Esophagus mucosa (tissue), 1 donor: ENCODE measurements at places on chromosomes 4 and X.

DNA sequence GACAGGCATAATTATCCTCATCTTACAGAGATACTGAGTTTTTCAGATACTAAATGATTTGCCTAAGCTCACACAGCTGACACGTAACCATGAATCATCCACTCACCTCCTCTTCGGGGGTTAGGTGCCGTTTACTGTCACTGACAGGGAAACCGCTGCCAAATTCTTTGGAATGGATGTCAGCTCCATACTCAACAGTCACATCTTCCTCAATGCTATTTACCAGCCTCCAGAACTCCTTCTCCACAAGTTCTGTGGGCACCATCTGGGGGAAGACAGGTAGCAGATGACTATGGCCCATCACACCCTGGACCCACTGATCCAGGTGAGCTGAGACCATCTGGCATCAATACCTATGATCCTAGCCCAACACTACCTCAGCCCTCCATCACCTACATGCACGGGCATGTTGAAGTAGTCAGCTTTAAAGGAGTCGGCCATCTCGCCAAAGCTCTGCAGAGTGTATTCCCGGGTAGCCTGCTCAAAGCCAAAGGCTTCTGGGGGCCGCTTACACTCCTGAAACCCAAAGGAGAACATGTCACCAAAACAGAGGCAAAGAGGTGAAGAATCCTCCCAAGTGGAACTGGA, 13.5 kb downstream of the KDM5C start:
- peak; percentile 67 for ATAC-seq

DNA sequence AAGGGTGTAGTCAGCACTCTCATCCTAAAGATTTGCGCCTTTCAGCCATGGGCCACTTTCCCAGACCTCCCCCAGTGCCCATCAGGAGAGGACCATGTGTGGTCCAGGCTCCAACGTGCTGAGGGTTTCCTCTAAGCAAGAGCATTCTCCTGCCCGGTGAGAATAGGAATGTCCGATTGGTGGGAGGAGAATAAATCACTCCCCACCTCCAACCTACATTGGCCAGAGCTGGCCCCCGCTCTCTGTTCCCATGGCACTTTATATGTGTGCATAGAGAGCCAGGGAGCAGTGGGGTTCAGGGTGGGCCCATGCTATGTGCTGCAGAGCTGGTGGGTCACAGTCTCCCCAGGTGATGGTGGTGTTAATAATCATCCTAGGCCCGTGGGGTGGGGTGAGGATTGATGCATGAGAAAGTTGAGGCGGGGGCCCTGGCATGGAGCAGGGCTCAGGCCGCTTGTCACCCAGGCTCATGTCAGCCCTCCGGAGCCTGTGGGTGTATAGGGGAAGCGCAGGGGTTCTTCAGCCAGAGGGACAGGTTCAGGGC, 6.8 kb upstream of the SORCS2 start:
- ATAC-seq = no peak

DNA sequence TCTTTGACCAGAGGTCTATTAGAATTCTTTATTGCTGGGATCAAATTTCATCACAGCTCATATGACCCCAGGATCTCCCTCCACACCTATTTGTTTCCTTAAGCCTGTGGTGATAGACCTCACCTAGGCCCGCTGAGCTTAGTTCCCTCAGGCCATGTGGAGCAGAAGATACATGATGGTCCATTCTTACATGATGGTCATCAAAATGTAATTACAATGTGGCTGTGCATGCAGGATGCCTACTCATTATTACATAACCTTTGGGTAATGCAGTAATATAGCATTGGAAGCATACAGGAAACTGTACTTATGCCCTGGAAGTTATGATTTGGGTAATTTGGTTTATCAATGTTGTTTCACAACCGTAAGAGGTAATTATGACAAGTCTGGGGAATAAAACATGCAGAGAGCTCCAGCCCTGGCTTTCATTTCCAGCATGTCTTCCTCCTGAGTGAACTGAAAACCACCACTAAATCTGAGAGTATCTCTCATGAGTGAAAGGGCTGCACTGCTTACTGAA, 67.0 kb upstream of the AGA start:
- ATAC-seq = no peak

GRCh38 chr4:57053508-57053907, 56.7 kb downstream of the IGFBP7 start:
- ATAC-seq = peak; percentile 42

GRCh38 chr4:94486372-94486801, 34.6 kb downstream of the PDLIM5 start:
- ATAC-seq = no peak

- ATAC-seq = no peak
These were observed 5.3 kb downstream of the MTM1 start for GRCh38 chrX:150573702-150574101.

DNA sequence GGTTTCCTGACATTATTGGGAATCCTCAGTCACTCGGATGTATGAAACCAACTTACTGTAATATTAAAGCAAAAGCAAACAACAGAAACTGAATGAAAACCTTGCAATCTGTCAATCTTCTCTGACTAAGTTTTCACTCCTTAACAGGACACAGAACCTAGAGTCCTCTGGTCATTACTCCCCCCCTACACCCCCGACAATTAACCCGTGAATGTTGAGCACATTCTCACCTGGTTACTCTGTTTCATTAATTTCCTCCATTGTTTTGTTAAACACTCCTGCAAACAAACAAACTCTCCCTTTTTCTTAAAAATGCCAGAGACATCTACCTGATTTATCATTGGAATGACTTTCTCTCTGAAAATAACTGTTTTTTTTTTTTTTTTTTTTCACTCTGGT, 469.0 kb upstream of the PRKX start:
- no peak for ATAC-seq

GRCh38 chrX:18210470-18210869, 10.2 kb downstream of the BEND2 start:
- no peak for ATAC-seq
